Muscle of leg (tissue), 16 donors: ENCODE measurements at places on chromosomes 7 and 10. TPM values are rescaled to one million over a fixed set of nuclear protein-coding genes. Genes with fewer than 3 reads are reported as not detected.
A peak's percentile ranks its signal among the peaks of the same experiment; 100 is the strongest.

GRCh38 chr7:68485253-68485917 is 1112.9 kb upstream of the AUTS2 start:
- no peak for DNase-seq

DNA sequence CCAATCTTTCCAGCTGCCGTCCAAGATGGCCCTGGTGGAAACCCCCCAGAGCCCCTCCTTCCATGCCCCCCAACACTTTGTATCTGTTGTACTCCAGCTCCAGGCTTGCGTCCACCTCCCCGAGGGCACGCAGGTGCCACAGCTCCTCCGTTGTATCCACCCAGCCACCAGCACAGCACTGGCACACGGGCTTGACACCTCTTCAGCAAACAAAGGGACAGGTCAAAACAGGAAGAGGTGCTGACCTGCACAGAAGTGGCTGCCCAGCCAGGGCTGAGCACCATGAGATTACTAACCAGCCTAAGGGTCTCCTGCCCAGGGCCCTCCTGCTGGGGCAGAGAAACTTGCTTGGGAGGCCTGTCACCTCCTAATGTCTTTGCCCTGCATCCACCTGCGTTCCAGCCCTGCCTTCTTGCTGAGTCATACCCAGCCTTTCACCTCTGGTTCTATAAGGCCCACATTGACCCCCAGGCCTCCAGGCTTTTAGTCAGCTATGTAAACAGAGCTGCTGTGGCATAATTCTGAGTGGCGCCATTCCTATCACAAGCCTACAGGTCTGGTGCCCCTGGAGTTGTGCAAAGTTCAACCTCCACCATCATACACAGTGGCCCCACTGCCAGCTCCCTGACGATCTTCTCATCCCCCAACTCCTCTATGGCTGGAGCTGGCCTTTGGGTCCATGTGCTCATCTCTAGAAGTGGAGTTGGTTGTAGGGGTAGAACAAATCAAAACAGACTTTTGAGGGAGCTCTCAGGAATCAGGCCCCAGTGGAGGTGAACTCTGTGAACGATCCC is 20.9 kb downstream of the SLC29A3 start:
- no peak for DNase-seq

DNA sequence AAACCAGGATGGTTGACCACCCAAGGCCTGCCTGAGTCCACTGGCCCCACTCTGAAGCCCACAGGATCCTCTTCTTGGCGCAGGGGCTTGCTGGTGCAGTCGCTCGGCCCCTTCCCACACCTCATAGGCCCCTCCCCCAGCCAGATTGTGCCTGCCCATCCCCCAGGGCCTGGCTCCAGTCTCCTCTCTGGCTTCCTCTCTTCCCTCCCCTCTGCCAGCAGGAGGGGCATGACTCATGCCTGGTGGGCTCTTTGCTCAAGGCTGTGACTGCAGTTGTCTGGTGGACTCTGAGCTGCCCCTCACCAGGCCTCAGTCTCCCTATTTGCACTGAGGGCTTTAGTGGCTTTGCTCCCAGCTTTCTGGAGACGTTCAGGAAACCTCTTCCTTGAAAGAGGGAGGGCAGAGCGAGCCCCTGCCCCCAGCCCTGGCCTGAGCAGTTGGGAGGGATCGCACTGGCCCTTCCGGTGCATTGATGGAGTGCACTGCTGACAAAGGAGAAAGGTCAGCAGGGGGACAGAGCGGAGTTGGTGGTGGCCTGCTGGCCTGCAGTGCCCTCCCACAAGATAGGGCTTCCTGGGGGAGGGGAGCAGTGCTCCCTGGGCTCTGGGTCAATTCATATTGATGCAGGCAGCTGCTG is 60.7 kb downstream of the ZMIZ1 start:
- DNase-seq = peak; percentile 46

- no peak for DNase-seq
Observed at GRCh38 chr7:139576179-139576973, 52.9 kb downstream of the CLEC2L start.

GRCh38 chr7:26199301-26200037 is 1.1 kb downstream of the HNRNPA2B1 start:
- peak; percentile 89 for DNase-seq

DNA sequence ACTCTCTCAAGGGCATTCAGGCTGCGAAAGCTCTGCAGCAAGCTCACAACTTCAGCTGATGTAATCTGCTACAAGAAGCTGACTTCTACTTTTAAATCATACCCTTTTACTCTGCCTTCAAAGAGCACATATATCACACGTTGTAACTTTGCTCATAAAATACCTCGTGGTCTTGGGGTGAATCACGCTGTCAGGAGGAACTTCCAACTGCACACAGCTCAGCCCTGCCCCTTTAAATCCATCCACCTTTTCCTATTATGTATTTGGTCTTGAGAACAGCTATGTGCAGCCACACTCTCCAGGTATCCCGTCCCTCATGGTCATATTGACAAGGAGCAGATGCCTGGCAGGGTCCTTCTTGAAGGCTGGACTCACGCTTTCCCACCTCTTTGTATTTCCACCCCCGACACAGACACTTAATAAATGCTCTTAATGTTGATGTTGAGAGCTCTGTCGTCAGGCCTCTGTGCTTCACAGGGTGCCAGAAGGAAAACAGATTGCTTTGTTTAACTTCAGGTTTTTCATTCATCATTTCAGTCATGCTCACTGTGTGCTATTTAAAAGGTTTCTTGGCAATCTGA is 47.6 kb downstream of the ICA1 start:
- peak; percentile 70 for DNase-seq

DNA sequence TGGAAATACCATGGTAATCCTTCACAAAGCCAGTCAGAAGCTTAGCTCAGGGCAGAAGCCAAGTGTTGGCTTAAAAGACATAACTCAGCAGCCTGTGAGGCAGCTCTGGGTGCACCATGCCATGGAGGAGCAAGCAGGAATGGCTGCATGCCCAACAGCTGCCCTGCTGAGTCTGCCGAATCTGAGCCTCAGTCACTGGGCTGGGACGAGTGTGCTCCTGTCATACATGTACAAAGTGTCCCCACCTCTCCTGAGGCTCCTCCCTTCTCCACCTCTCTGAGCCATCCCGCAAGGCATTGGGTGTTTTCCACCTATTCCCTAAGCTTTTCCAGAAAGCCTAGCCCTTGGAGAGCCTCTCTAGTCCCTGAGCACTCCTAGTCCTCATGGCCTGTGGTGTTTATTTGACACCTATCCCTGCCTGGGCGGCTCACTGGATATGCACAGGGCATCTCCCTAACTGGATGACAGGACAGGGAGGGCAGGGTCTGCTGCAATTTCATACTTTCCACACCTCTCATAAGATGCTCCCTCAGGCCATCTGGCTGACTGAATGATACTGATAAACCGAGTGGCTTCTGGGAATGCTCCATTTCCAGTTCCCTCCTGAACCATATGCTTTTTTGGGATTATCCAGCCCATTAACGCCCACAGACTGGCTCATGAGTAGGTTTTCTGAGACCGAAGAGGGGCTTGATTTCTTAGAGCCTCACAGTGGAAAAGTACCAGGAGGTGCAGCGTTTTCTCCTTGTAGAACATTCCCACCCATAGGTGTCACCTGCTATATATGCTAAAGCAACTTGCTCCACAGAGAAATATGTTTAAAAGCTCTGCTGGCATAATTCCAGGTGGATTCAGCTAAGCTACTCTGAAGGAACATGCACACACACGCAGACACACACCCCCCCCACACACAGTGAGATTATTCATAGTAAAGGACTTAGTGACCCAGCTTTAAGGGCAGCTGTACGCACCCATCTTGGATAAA is 199.3 kb downstream of the SNX10 start:
- DNase-seq = peak; percentile 82

DNA sequence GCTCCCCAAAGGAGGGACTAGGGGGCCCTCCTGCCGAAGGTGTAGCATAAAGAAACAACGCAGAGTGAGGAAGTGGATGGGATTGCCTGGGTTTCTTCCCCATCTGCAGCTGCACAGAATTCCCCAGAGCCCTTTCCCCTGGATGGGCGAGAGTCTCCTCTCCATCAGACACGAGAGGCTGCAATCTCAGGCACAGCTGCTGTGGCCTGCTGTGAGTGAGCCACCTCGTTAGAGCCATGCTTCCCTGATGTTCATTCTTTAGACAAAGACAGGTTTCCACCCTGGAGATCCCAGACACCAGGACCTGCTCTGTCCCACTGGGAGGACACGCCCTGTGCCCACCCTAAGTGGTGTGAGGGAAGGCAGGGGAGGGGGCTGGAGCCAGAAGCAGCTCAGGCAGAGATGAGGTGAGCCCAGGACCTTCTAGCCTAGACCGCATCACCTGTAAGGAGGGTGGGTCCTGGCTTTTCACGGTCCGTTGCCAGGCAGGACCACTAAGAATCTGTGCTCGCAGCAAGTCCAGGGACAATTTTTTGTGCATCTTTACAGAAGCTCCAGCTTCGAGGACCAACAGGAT is 268.6 kb upstream of the TCERG1L start:
- DNase-seq = peak; percentile 49

- no peak for DNase-seq
Observed at GRCh38 chr7:33779216-33779615, 126.1 kb upstream of the BMPER start.

The MRLN gene
- total RNA-seq = 254 TPM

The GRM8 gene
- 0.22 TPM for total RNA-seq

The GDF2 gene
- total RNA-seq = not detected

The RPA3 gene
- total RNA-seq = 28.1 TPM
